ENCODE measurements at places on chromosomes 16 and 17. TPM values are rescaled to one million over a fixed set of nuclear protein-coding genes. Genes with fewer than 3 reads are reported as not detected.

GRCh38 chr16:66924527-66925321 is 611 bp downstream of the RRAD start:
- DNase-seq, result no peak

Gene CTDNEP1
- 81.1 TPM for total RNA-seq

- DNase-seq, result no peak
These were observed 539 bp upstream of the GABARAPL2 start for GRCh38 chr16:75565640-75566039.

Gene CCL2
- not detected for total RNA-seq

Gene SLC35G6
- total RNA-seq, result not detected

Data from Peyer's patch (tissue), 4 donors.